Peyer's patch (tissue), 4 donors: ENCODE measurements at places on chromosomes 16 and 17.

DNA sequence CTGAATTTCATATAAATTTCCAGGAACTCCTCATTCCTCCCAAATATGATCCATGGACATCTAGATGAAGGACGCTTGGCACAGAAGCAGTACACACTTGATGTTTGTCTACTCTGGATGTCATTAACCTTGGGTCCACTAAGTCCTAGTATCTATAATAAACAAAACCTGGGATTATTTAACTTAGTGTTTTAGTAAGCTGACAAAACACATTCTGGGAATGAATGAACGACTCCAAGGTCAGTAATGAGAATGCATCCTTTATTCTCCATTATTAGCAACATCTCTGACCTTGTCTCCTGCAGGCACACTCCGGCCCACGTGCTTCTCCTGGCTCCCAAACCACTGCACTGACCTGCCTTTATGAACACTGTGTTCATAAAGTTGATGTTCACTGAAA, 24.1 kb upstream of the CDYL2 start:
- DNase-seq: no peak

GRCh38 chr17:80526116-80526910, 18.3 kb upstream of the RPTOR start:
- DNase-seq: no peak

DNA sequence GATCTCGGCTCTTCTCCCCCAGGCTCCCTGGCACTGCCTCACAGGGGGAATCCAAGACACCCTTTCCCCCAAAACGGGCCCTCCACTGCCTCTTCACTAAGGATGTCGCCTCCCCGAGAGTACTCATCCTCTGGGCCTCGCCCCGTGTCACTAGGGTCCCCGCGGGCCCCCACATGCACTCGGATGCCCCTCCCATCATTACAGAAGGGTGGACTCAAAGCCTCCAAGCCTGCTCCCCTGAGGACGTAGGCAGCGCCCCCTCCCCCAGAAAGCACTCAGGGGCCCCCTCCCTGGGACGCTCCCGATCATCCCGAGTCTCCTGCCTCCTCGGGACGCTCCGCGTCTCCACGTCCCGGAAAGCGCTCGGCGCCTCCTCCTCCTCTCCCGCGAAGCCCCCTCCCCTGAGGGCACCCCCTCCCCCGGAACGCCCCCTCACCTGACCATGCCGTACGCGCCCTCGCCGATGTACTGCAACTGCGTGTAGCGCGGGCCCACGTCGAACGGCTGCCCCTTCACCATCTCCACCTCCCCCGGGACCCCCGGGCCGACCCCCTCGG, 338 bp downstream of the MAPK3 start:
- DNase-seq: no peak

DNA sequence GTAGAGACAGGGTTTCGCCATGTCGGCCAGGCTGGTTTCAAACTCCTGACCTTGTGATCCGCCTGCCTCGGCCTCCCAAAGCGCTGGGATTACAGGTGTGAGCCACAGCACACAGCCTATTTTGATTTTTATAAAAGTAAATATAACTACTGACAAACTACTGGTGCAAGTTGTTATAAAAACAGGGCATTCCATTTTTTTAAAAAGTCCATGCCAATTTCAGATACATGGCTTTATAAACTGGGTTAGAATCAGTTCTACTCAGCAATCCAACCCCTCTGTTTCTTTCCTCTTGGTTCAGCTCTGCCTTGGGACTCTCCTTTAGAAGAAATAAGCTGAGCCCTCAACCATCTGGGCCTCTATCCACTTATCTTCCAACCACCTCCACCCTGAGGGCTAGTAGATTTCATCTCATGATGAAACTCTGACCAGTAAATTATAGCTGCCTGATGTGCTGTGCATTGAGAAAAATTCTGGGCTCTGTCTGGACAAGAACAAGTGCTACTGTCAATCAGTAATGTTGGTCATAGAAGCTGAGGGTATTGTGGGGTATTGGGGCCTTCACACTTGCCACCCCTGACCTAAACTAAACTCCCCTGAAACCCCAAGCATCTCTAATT, 10.2 kb downstream of the RANBP10 start:
- DNase-seq: no peak

DNA sequence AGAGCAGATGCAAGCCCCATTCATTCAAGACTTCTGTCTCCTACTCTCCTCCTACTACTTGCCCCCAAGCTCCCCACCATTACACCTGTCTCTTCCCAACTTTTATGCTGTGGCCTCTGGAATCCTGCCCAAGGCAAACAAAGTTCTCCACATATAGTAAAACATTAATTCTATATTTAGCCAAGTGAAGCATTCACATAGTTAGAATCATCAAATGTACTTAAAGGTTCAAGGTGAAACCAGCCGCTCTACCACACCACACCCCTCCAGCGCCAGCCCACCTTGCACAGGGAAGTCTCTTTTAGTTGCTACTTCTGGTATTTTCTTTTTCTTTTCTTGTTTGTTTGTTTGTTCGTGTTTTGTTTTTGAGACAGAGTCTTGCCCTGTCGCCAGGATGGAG, 25.4 kb upstream of the GUCY2D start:
- DNase-seq: no peak

DNA sequence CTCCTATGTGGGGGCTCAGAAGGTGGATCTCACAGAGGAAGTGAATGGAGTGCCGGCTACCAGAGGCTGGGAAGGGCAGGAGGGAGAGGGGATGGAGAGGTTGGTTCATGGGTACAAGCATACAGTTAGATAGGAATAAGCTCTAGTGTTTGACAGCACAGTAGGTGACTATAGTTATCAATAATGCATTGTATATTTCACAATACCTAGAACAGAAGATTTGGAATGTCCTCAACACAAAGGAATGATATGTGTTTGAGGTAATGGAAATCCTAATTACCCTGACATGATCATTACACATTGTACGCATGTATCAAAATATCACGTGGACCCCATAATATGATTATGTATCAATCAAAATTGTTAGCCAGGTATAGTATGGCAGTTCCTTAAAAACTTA, 38.9 kb upstream of the MED9 start:
- DNase-seq: no peak
